ENCODE measurements at places on chromosomes 13 and 19. TPM values are rescaled to one million over a fixed set of nuclear protein-coding genes. Genes with fewer than 3 reads are reported as not detected.

GRCh38 chr19:18975011-18975410 is 34.0 kb upstream of the HOMER3 start:
- H3K27me3 ChIP-seq: peaks cover 13% of the 10 kb centered on the region
- no peaks in the 10 kb centered on the region for H3K36me3 ChIP-seq
- no peak for DNase-seq
- no peaks in the 10 kb centered on the region for H3K4me1 ChIP-seq

- no peaks in the 10 kb centered on the region for H3K27me3 ChIP-seq
- H3K27ac ChIP-seq: peak overlapping the region; percentile 98
- H3K36me3 ChIP-seq: peaks cover 18% of the 10 kb centered on the region
Observed at GRCh38 chr19:15378534-15379082, 979 bp downstream of the AKAP8 start.

DNA sequence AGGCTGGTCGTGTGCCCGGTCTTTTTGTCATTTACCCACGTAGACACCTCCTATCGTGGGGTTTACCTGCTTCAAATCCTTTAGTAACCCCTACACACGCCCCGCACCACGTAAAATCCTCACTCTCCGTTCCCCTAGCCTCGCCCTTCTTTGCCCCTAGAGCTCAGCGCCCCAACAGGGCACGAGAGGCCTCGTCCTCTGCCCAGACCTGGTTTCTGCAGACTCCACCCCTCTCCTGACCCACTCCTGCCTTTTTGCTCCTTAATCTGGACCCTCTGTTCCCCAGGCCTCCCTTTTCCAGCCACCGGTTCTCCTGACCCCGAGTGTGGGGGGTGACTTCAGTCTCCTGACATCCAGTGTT is 412 bp downstream of the ZNF528 start:
- DNase-seq: peak; percentile 8
- peak overlapping the region; percentile 89 for H3K4me3 ChIP-seq
- H3K4me1 ChIP-seq: peaks cover 13% of the 10 kb centered on the region
- peaks cover 85% of the 10 kb centered on the region for H3K36me3 ChIP-seq

DNA sequence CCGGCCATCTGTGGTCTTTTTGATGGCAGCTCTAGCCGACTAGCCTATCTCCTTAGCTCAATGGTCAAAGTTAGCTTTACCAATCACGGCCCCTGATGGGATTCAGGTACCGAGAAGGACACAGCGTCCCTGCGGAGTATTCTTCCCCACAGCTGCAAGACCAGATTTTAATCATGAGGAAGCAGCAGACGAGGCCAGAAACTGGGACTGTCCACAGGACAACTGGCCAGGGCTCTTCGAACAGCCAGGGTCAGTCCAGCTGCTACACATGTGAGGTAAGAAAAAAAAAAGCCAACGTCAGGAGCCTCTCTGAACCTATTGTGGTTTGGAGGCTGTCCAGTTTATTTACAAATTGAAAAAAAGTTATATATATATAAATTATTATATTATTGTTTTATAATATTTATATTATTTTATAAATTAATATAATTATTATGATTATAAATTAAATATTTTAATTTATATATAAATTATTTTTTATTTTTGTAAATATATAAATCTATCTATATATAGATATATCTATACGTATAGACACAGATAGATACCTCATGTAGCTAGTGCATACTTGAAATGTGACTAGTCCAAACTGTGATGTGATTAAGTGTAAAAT is 10.8 kb downstream of the RINL start:
- DNase-seq: no peak
- no peaks in the 10 kb centered on the region for H3K27me3 ChIP-seq
- H3K4me1 ChIP-seq: peaks cover 39% of the 10 kb centered on the region
- no peak overlapping the region for H3K27ac ChIP-seq

The KMT5C gene
- 14.9 TPM for total RNA-seq

The CCDC122 gene
- total RNA-seq: 2.5 TPM

DNA sequence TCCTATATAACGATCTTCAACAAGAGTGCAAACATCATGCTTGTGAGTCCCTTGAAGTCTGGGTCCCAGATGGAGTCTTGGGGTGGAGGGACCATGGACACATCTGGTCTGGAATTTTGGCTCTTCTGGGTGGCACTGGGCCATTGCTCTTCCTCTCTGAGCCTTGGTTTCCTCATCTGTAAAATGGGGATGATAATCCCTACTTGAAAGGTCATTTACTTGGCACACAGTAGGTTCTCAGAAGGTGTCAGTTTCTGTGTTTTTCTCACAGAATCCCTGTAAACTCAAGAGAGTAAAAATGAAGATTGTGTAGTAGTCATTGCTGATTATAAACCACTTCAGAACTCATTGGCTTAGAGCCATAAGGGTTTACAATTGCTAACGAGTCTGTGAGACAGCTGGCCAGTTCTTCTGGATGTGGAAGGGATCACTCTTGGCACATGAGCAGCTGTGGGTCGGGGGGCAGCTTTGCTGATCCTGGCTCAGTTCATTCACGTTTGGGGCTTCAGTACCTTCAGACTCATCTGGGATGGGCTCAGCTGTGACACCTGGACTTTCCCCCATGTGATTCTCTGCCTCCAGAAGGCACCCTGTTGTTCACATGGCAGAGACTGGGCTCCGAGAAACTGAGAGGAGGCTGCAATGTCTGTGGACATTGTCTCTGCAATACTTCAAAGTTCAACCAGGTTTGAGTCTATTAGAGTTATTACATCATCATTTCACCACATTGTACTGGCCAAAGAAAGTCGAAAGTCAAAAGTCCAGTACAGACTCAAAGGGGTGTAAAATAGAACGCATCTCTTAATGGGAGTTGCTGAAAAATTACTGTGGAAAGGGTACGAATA is 7.8 kb downstream of the CYP4F12 start:
- H3K27me3 ChIP-seq: peaks cover 18% of the 10 kb centered on the region
- H3K36me3 ChIP-seq: no peaks in the 10 kb centered on the region
- no peaks in the 10 kb centered on the region for H3K4me1 ChIP-seq
- no peak for DNase-seq

- peaks cover 48% of the 10 kb centered on the region for H3K4me1 ChIP-seq
- peaks cover 34% of the 10 kb centered on the region for H3K36me3 ChIP-seq
- peak; percentile 83 for DNase-seq
- H3K4me3 ChIP-seq: peak overlapping the region; percentile 88
- H3K27ac ChIP-seq: peak overlapping the region; percentile 91
- H3K27me3 ChIP-seq: no peaks in the 10 kb centered on the region
Observed at GRCh38 chr19:14440049-14440448, 6.9 kb downstream of the PKN1 start.

The ZNF561 gene
- total RNA-seq: 28.3 TPM

GRCh38 chr13:103730407-103730806 is 664.2 kb upstream of the SLC10A2 start:
- H3K27ac ChIP-seq: no peak overlapping the region
- no peak overlapping the region for H3K4me3 ChIP-seq
- peaks cover 1% of the 10 kb centered on the region for H3K4me1 ChIP-seq
- H3K27me3 ChIP-seq: no peaks in the 10 kb centered on the region

The POLR2I gene
- total RNA-seq: 93.4 TPM

GRCh38 chr19:51407511-51408131 is 9.8 kb downstream of the SIGLEC10 start:
- peaks cover 11% of the 10 kb centered on the region for H3K27me3 ChIP-seq
- H3K27ac ChIP-seq: no peak overlapping the region
- H3K4me1 ChIP-seq: no peaks in the 10 kb centered on the region
- no peak overlapping the region for H3K4me3 ChIP-seq
- peaks cover 15% of the 10 kb centered on the region for H3K36me3 ChIP-seq
- DNase-seq: no peak

DNA sequence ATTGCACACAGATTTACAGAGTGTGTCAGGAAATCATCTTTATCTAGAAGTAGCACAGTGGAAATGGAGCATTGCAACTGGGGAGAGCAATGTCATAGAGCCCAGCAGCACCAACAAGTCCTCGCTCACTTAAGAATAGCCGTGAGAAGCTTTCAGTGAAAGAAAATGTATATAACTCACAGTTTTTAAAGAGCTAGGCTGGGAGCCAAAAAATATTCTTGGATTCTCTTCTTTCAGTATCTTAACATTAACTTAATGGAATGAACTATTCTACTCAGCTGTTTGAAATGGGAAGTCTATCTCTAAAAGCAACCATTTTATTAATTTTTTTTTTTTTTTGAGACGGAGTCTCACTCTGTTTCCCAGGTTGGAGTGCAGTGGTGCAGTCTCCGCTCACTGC is 329.6 kb downstream of the COG6 start:
- H3K4me1 ChIP-seq: no peaks in the 10 kb centered on the region
- peaks cover 2% of the 10 kb centered on the region for H3K36me3 ChIP-seq
- peaks cover 3% of the 10 kb centered on the region for H3K27me3 ChIP-seq

The UBXN6 gene
- total RNA-seq: 37.8 TPM

DNA sequence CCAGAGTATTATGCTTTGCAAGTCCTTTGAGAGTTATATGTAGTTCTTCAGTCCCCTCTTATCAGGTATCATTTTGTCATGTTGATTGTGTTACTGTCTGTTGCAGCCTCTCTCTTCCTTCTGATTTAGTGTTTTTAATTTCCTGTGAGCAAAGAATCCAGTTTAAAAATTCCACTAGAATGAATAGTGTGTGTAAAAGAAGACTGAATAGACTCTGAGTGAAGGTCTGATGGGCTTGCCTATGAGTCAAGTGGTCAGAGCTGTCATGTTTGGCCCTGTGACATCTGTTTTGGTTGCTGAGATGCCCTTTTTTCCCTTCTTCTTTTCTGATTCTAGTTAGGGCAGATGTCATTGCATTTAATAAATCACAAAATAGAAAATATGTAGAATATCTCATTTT is 23.3 kb upstream of the KCTD4 start:
- H3K27me3 ChIP-seq: no peaks in the 10 kb centered on the region
- peaks cover 29% of the 10 kb centered on the region for H3K4me1 ChIP-seq
- H3K4me3 ChIP-seq: no peak overlapping the region
- H3K27ac ChIP-seq: no peak overlapping the region
- H3K36me3 ChIP-seq: peaks cover 24% of the 10 kb centered on the region

The ZNF234 gene
- 6.9 TPM for total RNA-seq

DNA sequence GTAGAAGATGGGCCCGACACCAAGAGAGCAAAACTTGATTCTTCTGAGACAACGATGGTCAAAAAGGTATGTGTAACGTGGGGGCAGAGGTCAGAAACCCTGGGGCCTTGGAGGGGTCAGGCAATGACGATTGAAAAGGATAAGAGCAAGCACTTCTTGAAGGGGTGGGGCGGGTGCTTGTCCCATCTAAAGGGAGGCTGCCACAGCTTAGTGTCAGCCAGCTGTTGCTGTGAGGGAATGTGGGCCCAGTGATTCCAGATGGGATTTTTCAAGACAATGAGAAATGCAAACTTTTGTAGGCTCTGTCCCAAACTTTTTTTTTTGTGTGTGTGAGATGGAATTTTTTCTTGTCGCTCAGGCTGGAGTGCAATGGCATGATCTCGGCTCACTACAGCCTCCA is 24.5 kb downstream of the SAE1 start:
- no peaks in the 10 kb centered on the region for H3K27me3 ChIP-seq
- no peak for DNase-seq
- peaks cover 64% of the 10 kb centered on the region for H3K36me3 ChIP-seq
- H3K27ac ChIP-seq: peak overlapping the region; percentile 32
- peaks cover 52% of the 10 kb centered on the region for H3K4me1 ChIP-seq

DNA sequence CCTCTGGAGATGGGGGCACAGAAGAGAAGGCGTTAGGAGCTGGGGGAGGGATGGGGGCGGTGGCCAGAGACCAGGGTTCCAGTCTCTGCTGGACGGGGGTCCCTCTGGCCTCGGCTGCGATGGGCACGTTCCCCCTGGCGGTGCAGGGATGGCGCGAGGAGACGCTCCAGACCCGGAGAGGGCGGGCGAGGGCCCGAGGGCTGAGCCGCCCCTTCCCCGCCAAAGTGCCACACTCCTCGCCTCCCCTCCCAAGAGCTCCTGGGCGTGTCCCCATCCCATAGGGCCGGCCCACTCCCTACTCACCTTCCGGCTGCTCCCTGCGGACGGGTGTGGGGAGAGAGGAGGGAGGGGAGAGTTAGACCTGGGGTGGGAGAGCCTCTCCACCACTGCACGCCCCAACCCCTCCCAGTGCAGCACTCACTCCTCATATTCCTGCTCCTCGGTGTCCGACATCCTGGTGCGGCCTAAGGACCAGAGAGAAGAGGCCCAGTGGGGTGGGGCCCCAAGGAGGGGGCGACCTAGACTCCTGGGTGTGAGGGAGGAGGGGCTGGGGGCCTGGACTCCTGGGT is 2.2 kb downstream of the TNNT1 start:
- no peak overlapping the region for H3K27ac ChIP-seq
- no peak overlapping the region for H3K4me3 ChIP-seq
- DNase-seq: no peak
- peaks cover under 1% of the 10 kb centered on the region for H3K36me3 ChIP-seq

DNA sequence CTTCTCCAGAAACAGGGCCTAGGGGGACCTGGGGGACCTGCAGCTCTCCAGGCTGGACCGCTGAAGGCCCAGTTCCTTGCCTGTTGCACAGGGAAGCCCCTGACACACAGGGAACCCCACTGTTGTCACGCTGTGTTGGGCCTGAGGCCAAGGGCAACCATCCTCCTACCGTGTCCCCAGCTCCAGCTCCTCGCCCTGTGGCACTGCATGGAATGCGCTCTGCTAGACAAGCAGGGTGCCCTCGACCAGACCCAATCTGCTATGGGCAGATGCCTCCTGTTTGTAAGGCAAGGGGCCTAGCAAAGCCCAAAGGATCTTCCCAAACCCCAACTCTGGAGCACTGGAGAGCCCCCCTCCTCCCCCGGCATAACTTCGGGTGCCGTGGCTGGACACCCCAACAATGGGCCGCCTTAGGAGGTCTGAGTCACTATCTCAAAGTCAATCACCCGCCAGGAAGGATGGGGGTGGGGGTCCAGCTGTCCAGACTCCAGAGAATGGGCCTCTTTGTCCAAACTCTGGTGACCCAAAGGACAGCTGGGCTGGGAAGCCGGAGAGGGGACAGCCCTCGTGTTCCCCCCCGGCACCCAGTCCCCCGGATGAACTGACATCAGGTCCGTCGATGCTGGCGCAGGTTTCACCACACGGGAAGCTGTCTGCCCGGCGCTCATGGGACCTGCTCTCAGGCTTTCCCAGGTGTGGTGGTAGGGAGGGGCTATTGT is 3.7 kb downstream of the BRSK1 start:
- H3K4me3 ChIP-seq: no peak overlapping the region
- peaks cover 10% of the 10 kb centered on the region for H3K4me1 ChIP-seq
- H3K27me3 ChIP-seq: peaks cover 4% of the 10 kb centered on the region
- H3K36me3 ChIP-seq: no peaks in the 10 kb centered on the region

The GFY gene
- not detected for total RNA-seq

The SERP2 gene
- total RNA-seq: 3.1 TPM

The ZNF723 gene
- total RNA-seq: not detected

DNA sequence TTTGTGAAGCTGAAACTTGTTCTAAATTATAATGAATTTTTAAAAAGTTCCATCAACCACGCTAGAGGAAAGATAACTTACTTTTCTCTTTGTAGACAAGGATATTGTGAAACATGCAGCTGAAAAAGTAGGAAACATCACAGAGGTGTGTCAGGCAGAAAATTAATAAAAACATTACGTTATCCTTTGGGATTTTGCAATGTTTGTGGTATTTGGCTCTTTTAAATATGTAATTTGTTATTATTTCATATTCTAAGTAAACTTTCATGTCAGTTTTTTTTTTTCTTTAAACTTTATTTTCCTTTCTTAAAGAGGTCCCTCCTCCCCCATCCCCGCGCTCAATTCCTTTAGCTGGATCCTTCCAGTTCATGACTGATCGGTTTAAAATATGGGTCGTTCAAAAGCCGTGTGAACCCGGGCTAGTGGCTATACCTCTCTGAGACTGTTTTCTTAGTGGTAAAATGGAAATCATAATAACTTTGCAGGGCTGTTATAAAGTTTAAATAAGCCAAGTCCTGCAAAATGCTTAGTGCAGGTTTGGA is 740 bp upstream of the CCDC61 start:
- peaks cover 21% of the 10 kb centered on the region for H3K4me1 ChIP-seq
- H3K27ac ChIP-seq: no peak overlapping the region
- H3K4me3 ChIP-seq: no peak overlapping the region
- peaks cover 9% of the 10 kb centered on the region for H3K27me3 ChIP-seq

- no peaks in the 10 kb centered on the region for H3K36me3 ChIP-seq
- peak overlapping the region; percentile 22 for H3K4me3 ChIP-seq
- peak; percentile 82 for DNase-seq
- H3K4me1 ChIP-seq: peaks cover 6% of the 10 kb centered on the region
- H3K27me3 ChIP-seq: peaks cover 4% of the 10 kb centered on the region
- no peak overlapping the region for H3K27ac ChIP-seq
Observed at GRCh38 chr13:30802953-30803478, 67.7 kb downstream of the ALOX5AP start.

Measured in activated naive CD8-positive, alpha-beta T cell treated with anti-CD3 and anti-CD28 coated beads for 36 hours (primary cell).